Tibial artery (tissue), 4 donors: ENCODE measurements at places on chromosomes 6 and 20.

- DNase-seq: no peak
Measured at GRCh38 chr6:142551274-142551811, 249.5 kb downstream of the ADGRG6 start.

GRCh38 chr20:53934421-53935343, 135.7 kb downstream of the BCAS1 start:
- peak; percentile 50 for DNase-seq

DNA sequence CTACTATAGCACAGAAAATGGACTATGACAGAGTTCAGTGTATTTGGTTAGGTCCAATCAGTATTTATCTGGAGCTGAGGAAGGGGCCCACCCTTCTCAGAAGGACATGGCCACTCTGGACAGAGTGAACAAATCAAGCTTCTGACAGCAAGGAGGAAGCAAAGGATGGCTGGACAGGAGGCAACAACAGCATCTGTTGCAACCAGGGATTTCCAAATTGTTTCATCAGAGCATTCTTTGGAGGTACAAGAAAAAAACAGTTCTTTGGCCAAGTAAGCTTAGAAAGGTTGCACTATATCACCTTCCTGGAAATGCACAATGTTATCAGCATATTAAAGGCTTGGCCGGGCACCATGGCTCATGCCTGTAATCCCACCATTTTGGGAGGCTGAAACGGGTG, 118.7 kb upstream of the SLC22A16 start:
- no peak for DNase-seq

GRCh38 chr20:49063279-49063678, 17.2 kb downstream of the CSE1L start:
- DNase-seq: no peak

DNA sequence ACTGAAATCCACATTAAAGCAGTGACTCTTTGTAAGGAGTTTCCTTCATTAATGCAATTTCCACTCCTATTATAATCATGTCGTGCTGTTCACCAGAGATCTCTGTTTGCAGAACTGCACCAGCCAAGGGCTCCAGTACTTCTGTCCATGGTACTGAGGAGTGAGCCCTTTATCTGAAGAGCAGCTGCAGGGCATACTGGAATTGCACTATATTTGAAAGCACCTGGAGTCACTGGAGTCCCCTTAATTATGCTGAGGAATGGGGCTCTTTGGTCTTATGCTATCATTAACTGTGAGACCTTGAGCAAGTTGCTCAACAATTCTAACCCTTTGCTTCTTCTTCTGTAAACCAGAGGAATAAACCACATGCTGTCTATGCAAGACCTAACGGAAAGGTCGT, 61.7 kb upstream of the NUP153 start:
- no peak for DNase-seq

GRCh38 chr20:13799974-13800373, 15.1 kb downstream of the NDUFAF5 start:
- DNase-seq: no peak

DNA sequence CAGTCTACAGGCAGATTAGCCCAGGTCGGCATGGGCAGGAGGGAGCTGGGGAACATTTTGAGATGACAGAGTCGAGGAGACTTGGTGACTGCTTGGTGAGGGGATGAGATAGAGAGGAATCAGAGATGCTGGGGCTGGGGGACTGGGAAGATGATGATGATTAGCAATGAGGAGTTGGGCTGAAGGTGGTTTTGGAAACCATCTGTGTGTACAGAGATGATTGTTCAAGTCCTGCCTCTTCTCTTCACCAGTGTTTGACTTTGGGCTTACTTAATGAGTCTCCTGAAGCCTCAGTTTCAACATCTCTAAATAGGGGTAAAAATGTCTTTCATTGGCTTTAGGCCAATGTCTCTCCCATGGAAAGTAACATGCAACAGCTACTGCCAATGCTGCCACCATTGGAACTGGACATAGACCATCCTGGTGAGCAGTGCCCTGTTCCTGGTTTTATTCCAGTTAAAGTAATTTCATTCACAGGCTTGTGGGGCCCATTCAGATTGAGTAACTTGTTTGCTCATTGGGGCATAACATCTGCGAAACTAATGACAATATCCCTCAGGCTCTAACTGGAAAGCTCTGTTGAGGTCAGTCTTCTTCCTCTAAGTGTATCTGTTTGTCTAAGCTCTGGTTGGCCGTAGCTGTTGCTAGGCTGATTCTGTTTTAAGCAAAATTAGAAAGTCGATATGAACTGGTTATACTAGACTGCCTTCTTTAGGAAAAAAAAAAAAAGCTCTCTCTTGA, 99.1 kb downstream of the ARMC2 start:
- DNase-seq: no peak

- DNase-seq: no peak
Measured at GRCh38 chr6:102115911-102116310, 722.4 kb downstream of the GRIK2 start.

GRCh38 chr6:139029470-139030227, 1.1 kb downstream of the ABRACL start:
- peak; percentile 71 for DNase-seq

DNA sequence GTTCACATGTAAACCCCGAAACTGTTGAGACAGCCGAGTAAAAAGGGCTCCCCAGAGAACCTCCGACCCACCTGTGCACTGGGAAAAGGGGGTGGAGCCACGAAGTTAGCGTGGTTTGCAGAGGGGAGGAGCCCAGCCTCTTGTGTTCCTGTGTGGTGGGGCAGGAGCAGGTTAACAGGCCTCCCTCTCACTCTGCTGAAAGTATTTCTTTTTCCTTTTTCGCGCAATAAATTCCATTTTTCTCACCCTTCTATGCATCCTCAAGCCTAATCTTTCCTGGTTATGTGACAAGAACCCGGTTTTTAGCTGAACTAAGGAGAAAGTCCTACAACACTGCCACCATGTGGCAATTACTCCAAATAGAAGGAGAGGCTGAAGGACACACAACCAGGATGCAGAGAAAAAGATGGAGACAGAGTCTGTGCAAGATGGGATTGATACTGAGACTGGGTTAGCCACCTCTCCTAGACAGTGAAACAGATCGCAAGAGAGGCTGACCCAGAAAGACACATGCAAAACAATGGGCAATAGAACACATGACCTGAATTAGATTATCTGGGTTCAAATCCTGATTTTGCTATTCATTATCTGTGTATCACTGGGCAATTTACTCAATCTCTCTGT, 168.7 kb upstream of the PRSS16 start:
- DNase-seq: no peak

DNA sequence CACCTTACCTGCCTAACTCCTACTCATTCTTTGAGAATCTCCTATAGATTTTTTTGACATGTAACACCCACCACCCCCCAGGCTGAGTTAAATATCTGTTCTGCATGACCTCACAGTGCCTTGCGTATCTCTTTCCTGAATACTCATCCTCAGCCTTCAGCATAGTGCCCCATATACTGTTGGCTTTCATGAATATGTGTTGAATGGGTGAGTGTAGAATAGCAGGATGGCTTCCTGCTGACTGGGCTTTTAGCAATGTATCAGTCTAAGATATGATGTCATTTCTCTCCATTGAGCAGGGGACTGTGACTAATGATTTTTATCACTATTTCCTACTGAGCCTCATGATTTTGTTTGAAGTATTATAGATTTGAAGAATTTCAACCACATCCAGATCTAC, 361.6 kb upstream of the MARCKS start:
- no peak for DNase-seq

DNA sequence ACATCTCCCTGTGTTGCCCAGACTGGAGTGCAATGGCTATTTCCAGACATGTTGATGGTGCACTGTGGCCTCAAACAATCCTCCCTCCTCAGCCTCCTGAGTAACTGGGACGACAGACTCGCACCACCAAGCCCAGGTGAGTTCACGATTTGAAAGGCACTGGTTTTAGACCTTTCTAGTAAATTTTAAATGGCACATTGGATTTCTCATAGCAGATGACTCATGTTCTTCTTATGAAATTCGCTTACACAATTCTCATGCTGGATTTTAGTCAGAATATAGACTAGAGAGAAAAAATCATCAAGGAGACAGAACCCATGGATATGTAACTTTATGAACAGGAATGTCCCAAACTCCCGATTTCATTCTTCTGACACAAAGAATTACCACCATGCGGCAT, 18.1 kb upstream of the PXDC1 start:
- no peak for DNase-seq

- DNase-seq: no peak
Measured at GRCh38 chr20:1324598-1325172, 4.3 kb downstream of the SDCBP2 start.
